ENCODE measurements at places on chromosomes 3 and 15.
A peak's percentile ranks its signal among the peaks of the same experiment; 100 is the strongest.

DNA sequence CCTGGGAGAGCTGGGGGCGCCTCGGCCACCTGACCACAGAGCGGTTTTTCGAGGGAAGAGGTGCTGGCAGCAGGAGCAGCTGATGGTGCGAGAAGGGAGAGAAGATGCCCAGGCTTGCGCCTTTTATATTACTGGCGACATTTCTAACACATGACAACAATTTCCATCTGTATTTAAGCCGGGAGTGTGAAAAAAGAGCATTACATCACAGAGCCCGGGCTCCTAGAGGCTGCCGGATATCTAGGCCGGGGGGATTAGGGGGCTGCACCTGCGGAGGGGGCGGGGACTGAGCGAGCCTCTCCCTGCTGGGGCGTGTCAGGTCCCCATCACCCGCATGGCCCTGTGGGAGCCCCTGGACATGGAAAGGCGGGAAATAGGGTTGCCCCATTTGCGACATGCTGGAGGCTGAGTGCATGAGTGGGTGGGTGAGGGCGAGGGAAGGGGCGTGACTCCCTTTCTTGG lies 440.7 kb downstream of the MAGI1 start:
- DNase-seq: no peak

GRCh38 chr3:53142986-53143385 lies 12.8 kb upstream of the RFT1 start:
- DNase-seq: no peak

- DNase-seq: no peak
Measured at GRCh38 chr3:53080612-53081205, 34.8 kb upstream of the SFMBT1 start.

DNA sequence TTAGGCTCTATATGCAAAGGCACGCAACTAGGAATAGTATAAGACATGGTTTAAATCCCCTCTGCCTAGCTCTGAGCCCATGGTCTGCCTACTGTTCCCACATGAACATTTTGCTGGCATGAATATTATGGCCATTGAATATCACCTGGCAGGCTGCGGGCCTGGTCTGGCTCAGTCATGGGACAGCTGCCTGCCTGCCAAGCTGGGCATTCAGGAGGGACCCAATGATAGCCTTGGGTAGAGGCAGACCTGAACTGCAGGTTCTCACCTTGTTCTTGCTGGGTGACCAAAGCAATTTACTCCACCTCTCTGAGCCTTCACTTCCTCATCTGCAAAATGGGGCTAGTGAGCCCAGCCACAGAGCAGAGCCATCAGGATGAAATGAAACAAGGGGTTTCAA lies 11.3 kb downstream of the RBP1 start:
- no peak for DNase-seq

- DNase-seq: no peak
Measured at GRCh38 chr3:72789786-72790185, 58.5 kb downstream of the SHQ1 start.

- DNase-seq: no peak
Measured at GRCh38 chr3:154548341-154548740, 118.4 kb upstream of the GPR149 start.

DNA sequence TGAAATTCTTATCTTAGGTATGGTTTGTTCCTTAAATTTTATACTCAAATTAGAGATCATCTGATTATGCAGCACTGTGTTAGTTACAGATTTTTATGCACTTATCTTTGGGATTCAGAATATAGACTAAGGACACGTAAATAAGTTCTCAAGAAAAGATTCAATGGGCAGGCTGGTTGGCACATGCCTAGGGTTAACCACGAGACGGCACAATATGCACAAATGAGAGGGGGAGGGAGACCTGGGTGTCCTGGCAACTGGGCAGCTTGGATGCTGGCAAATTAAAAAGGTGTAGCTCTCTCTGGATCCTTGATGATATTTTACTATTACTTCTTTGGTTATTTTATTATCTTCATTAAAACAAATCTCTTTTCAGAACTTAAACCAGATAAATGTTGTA lies 672 bp downstream of the AADAC start:
- no peak for DNase-seq

DNA sequence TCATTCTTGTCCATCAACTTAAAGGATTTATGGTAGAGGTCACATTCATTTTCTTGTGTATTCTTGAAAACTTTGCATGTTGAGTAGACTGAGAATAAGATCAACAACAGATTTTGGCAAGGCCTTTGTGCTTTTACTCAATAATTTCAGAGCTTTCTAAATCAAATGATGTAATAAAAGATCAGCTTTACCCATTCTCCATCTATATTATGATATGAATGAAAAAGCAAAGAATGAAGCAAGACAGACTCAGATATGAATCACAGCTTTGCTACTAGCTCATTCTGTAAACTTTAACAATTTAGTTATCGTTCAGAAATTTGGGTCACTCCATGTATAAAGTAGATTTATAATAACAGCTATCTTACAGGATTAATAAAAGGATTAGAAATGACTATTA lies 275.8 kb upstream of the ARL6 start:
- no peak for DNase-seq

DNA sequence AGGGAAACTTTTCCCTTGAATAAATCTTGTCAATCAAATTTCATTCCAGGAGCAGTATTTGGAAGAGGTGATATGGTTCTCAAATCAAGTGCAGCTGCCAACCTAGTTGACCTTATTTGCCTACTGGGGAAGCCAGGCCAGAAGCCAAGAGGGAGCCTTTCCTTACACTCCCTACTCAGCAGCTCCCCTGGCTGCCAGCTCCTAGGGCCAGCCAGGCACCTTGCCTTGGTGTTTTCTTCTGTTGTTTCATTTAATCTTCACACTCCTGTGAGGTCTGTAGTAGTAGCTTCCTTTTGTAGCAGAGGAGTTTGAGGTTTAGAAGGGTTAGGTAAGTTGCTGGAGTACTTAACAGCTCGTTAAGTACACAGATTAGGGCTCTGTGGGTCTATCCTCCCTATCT lies 22.6 kb downstream of the MKRN2OS start:
- no peak for DNase-seq

GRCh38 chr3:177590826-177591225 lies 393.5 kb upstream of the TBL1XR1 start:
- no peak for DNase-seq

DNA sequence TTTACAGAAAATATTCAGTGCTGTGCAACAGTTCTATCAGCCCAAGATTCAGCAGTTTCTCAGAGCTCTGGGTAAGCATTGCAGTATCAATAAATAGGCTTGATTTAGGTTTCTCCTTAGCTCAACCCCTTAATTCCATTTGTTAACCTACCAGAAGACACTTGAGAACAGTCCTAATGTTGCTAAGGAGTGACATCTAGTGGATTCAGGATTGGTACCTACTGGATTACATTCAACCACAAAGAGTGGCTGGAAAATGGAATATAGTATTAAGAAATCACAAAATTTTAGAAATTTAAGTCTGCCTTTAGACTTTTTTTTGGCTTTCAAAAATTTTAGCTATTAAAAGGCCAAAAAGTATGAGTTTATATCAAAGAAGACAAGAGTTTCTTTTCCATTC lies 34.7 kb downstream of the POLG start:
- DNase-seq: no peak

DNA sequence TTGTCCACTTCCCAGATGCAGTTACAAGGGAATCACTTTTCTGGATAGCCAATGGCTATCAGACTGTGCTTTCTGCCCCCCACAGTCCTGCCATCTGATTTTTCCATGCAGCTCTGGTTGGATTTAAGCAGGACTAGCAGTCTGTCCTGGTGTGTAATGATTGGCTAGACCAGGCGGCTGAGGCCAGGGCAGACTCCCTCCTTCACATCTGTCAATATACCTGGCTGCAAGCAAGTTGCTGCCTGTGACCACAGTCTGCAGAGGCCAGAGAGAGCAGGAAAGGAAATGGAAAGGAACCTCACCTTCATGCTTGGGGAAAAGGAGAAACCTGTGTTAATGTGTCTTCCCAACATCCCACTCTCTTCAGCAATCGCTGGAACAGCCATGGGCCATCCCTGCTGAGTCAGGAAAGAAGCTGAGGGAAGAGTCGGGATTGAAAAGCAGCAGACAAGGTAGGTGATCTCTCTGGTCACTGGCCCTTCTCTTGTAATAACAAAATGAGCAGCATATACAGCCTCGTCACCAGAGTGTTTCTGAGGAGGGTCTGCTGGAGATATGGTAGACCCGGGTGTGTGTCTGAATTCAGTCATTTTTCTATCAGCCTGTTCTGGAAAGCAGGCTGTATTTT lies 126.7 kb upstream of the PHLDB2 start:
- DNase-seq: no peak

- DNase-seq: no peak
Measured at GRCh38 chr3:190629088-190629487, 115.2 kb downstream of the IL1RAP start.

DNA sequence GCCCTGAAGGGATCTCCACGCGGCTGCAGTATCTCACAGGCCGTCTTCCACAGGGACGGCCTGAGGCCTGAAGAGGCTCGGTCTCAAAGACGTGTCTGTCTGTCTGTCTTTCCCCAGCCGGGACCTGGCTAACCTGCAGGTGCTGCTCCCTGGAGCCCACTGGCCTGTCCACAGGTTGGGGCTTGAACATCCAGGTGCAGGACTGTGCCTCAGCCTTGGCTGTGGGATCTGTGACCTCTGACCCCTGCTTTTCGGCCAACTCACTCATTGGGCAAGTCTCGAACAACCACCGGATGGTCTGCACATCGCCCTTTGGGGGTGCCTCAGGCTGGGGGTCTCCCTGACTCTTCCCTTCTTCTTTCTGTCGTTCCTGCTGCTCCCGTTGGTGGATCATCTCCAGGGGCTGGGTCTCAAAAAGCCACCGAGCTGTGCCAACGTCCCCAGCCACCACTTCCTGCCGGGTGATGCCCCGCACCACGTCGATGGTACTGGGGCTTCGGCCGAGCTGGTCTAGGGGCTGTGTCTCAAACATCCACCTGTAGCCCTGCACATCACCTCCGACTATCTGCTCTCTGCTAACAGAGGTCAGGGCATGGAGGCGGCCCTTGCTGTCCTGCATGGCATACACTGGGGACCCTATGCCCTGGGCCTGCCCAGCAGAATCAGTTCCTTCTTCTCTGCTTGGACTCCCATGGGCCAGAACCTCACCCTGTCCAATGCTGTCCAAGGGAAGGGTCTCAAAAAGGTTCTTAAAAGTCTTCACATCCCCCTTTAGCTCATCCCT lies 4.8 kb downstream of the XIRP1 start:
- no peak for DNase-seq

DNA sequence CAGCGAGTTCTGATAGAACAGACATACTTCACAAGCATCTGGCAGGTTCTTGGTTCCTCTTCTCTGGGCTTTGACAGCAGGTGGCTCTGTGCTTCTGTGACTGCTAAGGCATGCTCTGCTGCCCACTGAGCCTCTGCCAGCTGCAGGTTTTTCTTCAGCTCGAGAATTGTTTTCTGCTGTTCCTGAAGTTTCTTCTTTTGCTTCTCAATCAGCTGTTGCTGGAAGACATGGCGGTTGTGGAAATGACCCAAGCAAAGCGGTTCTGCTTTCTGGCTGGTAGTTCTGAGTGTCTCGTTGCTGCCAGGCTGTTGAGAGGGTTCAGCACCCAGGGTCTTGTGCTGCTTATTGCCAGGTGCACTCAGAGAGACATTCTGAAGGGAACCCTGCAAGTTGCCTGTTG lies 50.8 kb downstream of the CCDC191 start:
- no peak for DNase-seq

GRCh38 chr3:50327943-50328691 lies at the start of gene TUSC2:
TUSC2 (minus strand) TSS chr3:50328223; CDS start chr3:50328099, 124 bp downstream.
- DNase-seq: peak; percentile 98

- DNase-seq: no peak
Measured at GRCh38 chr3:176969066-176969465, 228.2 kb downstream of the TBL1XR1 start.

GRCh38 chr3:126912027-126912422 lies 70.9 kb upstream of the PLXNA1 start:
- peak; percentile 67 for DNase-seq

GRCh38 chr3:38657369-38657768 lies 7.9 kb upstream of the SCN5A start:
- DNase-seq: no peak

DNA sequence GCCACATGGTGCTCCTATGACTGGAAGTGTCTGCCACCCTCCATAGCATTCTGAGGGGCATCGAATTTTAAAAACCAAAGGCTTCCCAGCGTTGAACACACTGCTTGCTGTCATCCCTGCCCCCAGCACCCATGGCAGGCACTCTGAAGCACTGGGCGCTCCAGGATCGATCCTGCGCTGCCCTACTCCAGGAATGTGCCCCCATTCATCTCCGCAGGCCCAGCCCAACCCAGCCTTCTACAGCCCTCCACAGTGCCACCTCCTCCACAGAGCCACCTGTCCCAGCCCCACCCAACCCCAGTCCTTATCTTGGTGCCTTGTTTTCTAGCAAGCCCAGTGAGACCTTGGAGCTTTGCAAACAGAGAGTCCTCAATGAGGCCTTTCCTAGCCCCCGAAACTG lies 52.2 kb downstream of the WNT7A start:
- DNase-seq: no peak

DNA sequence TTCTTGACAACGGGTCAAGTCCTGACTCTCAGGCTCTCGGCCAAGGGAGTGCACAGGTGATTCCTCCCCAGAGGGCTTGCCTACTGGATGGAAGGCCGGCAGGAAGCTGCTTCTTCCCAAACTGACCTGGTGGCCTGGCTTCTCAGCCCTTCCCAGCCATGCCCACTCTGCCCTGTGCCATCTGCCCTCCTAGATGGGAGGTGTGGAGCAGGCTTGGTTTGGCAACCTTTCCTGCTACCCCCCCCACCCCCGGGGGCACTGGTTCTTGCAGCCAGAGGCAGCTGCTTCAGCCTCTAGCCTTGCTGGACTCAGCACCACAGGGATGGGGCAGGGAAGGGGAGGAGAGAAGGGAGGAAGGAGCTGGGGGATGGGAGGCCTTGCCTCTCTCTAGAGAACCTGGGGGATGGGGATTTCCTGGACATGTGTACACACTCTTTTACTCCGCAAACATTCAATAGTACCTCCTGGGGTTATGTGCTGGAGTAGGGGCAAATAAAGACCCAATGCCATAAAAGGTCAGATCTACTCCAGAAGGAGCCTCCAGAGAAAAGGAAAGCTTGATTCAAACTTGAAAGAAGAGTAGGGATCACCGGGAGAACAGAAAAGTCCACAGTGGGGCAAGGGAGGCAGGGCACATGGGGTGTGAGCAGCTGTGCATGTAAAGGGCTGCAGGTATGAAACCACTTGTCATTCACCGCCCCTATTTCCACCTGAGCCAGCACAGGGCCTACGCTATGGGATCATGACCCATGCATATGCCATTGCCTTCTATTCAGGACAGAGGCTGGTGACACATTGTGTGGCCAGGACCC lies 4.2 kb upstream of the DAPK2 start:
- DNase-seq: no peak
